ENCODE measurements at places on chromosomes 12 and 14.

GRCh38 chr12:19139615-19140194 is 10.2 kb downstream of the PLEKHA5 start:
- no peak for DNase-seq

DNA sequence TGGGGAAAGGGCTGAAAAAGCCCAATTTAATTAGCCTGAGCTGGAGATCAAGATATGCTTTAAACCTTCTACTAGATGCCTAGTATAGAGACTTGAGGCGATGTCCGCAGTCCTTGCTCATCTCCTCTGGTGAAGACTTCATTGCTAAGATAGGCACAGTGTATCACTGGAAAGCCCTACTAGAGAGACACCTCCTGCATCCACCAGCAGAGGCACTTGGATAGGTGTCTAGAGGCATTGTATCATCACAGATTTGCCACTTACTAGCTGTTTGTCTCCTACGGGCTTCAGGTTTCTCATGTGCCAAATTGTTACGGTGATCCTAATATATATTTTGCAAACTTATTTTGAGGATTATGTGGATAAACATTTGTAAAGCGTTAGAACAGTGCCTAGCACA is 1048.5 kb downstream of the GALC start:
- no peak for DNase-seq

- no peak for DNase-seq
Measured at GRCh38 chr14:95320078-95320895, 579 bp upstream of the CLMN start.

GRCh38 chr14:90681929-90682328 is 134.3 kb downstream of the TTC7B start:
- no peak for DNase-seq

GRCh38 chr12:95130096-95130495 is 56.7 kb upstream of the NR2C1 start:
- no peak for DNase-seq

DNA sequence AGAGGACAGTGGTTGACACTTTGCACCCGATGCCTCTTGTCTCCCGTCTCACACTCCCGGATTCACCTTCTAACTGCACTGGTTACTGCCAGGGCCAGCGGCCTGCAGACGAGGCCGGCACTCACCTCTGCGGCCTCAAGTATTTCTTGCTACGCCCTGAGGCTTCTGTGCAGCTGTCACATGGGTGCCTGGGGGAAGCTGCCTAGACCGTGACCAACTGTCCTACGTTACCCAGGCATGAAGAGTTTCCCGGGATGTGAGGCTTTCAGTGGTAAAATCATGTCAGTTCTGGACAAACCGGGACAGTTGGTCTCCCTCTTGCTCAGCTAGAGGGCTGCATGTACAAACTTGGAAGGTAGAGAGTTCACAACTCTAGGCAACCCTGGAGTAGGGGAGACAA is 274.5 kb downstream of the GLT1D1 start:
- no peak for DNase-seq

GRCh38 chr14:44780989-44781388 is 180.8 kb downstream of the KLHL28 start:
- no peak for DNase-seq

DNA sequence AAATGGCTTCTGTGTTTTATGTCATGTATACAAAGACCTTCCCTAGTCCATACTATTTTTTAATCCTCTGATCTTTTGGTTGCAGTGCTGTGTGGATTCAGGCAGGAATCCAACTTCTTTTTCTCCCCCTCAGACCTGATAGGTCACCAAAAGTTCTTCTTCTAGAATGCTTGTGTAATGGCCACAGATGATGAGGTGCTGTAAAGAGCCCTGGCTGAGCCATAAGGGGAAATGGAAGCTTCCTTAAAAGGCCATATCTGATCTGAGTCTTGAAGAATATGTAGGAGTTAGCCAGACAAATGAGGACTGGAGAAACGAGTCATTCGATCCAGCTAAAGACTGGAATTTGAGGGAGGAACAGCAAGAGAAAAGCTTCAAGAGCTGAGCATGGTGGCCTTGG is 353.9 kb downstream of the PCNX1 start:
- DNase-seq, result no peak

GRCh38 chr12:49030119-49030518 is 11.5 kb upstream of the PRKAG1 start:
- DNase-seq, result no peak

- no peak for DNase-seq
Measured at GRCh38 chr12:27199638-27200300, 44.3 kb upstream of the STK38L start.

DNA sequence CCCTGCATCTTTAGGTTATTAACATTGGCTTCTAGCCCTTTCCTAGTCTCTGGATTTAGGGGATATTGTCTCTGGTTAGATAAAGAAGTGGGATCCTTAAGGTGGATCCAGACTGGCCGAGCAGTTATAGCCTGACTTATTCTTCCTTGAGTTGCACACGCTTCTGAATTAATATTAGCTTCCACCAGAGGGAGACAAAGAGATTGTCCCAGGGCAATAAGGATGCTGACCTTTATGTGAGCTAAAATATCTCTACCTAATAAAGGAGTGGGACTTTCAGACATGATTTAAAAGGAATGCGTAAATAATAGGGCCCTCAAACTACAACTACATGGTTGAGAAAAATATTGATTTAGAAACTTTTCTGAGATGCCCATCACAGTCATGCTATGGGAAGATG is 139.7 kb downstream of the SLCO1B3 start:
- no peak for DNase-seq

- no peak for DNase-seq
Measured at GRCh38 chr12:102564026-102564425, 83.7 kb upstream of the IGF1 start.

- DNase-seq, result no peak
Measured at GRCh38 chr14:99003646-99004045, 268.4 kb downstream of the BCL11B start.

DNA sequence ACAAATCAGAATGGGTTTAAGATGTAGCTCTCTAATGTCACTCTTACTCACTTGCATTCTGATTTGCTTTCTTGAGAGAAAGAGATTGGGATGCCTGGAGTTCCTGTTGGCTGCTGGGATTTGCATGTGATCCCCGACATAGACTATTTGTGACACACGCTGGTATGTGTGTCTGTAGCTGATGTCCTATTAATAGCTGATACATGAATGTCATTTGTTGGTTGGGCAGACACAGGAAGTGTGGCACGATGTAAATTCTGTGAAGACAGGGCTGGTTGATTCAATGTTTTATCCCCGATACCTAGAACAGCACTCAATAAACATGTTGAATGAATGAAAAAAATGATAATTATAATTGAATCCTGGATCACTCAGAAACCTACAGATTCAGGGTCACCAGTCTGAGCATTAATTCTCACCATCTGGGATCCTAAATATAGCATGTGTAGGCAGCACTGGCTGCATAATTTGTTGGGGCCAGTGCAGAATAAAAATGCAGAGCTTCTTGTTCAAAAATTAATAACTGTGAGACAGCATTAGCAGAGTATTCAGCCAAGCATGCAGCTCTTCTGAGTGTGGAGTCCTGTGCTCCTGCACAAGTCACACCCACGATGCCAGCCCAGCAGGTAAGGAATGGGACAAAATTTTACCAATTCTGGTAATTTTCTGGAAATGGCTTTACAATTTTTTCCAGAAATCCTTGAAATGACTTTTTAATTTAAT is 35.5 kb upstream of the SOCS2 start:
- DNase-seq, result no peak

DNA sequence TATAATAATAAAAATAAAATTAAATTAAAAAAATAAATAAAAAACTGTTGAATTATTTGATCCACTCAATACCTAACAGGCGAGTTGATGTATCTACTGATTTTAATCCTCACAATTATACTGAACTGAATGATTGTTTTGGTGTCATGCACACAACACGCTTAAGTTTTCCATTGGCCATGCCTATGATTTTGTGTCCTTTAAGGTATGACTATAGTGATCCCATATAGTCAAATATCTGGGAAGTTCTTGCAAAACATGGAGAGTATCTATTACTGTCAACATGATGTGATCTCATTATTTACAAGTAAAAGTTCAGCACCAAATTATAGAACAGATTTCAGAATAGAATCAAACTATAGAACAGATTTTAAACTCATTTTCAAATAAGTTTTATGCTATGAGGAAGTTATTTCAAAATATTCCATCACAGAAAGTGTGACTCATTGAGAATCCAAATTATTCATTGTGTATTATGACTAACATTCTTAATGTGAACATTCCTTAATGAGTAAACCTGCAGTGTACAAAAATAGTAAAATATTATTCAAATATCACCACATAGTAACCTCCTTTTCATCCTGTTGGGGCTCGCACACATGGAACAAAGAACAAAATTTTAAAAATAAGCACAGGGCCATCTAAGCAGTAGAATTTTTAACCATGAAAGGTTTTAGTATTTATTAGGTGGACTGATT is 190.4 kb downstream of the SLC25A21 start:
- DNase-seq, result no peak

DNA sequence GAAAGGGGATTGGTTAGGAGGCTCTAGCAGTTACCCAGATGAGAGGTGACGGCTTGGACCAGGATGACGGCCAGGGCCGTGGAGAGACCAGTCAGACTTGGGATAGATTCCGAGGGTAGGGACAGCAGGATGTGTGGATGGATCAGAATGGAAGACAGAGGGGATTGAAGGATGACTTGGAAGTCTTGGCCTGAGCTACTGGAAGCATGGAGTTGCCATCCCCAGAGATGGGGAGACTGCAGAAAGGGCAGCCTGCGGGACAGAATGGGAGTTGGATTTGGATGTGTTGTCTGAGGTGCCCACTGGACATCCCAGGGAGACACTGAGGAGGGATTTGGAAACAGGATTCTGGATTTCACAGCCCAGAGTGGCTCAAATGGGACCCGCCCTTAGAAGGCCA is 102.3 kb downstream of the CALM1 start:
- DNase-seq, result no peak

- no peak for DNase-seq
Measured at GRCh38 chr14:87705439-87705896, 287.5 kb downstream of the GALC start.

DNA sequence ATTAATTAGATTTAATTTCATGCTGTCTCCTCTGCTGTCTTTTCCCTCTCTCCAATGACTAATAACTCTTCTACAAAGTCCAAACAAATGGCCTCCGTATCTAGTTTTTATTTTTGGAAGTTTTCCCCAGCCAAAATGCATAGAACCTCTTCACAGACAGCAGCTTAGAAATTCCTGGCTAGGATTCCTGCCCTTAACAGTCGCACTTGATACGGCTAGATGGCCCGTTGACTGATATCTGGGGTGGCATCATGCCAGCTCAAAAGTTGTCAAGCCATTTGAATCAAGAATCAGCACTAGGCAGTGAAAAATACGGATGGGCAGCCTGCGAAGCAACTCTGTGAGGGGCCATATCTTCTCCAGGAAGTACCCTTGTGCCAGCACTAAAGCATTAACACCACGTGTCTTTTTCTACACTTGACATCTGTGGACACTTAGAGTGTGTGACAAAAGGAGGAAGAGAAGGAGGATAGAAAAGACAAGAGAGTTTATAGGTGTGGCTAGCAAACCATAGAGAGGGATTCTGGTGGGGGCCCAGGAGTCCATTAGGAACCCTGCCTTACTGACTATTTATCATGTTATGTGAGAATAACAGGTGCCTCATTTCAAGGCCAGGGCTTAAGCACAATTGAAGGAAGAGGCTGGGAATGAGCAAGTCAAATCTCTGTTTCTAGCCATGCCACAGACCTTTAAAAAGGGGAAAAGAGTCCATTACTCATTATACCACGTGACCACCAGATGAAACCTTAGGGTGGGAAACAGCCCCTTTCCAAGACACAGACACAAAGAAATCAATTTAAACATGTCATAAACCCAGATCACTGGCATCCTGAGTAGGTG is 39.2 kb upstream of the KRR1 start:
- DNase-seq, result no peak

- no peak for DNase-seq
Measured at GRCh38 chr12:110948041-110948440, 27.7 kb upstream of the MYL2 start.

Measured in stimulated activated CD8-positive, alpha-beta memory T cell treated with anti-CD3 and anti-CD28 coated beads, Interleukin-4, amount 100 ng/mL, for 1 hour (primary cell).